GM13976 (cell line): ENCODE measurements at places on chromosomes 5 and 9.

DNA sequence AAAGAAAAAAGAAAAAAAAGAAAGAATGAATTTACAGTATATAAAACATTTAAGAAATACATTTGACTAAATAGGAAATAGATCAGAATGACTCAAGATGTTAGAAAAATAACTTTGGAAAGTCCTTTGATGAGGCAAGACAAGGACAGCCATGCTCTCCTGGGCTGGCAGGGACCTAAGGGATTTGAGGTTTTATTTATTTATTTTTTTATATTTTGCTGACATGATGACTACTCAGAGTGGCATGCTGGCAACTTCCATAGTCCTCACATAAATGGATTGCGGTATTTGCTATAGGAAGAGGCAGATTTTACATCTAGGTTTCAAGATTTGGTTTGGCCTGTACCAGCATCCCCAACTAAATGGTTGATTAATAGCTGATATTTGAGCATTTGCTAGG, 17.7 kb downstream of the SLC28A3 start:
- DNase-seq = no peak

GRCh38 chr9:89721971-89722530, 117.2 kb downstream of the GADD45G start:
- no peak for DNase-seq

DNA sequence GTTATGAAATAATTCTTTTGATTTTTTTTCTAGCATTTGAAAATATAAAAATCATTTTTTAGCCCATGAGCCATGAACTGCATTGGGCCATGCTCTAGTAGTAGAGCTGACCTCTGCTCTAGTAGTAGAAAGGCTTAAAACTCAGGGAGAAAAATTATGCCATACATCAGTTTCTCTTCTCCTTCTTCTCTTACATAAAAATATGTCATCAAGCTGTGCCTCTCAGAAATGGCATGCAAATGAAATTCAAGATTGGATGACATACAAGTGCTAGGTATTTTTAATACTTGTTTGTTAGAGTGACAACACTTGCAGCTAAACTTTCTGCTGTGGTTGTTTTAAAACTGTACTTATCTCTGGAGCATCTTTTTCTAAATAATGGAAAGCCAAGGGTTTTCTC, 42.1 kb upstream of the TMOD1 start:
- no peak for DNase-seq

- DNase-seq = no peak
These were observed 86.3 kb upstream of the C9orf72 start for GRCh38 chr9:27659571-27659970.

- DNase-seq = no peak
These were observed 42.1 kb downstream of the PRUNE2 start for GRCh38 chr9:76863832-76864231.

DNA sequence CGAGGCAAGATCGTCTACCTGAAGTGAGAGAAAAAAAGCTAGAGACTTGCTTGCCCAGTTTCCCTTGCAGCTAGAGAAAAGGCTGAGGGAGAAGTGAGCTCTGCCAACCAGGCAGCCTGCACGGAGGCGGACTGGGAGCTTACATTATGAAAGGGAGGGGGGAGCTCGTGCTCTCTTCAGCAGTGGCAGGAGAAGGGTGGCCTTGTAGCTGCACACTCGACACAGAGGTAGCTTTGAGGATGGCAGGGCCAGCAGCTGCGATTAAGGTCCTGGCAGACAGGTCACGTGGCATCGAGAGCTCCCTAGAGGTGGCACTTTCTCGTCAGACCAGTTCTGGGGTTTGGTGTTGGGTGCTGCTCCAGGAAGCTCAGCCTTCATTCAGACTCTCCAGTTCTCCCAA, 26.7 kb downstream of the APBA1 start:
- DNase-seq = no peak

GRCh38 chr5:4614088-4614487, 526.0 kb upstream of the ADAMTS16 start:
- DNase-seq = no peak

GRCh38 chr5:75387806-75388205, 50.8 kb downstream of the HMGCR start:
- no peak for DNase-seq

DNA sequence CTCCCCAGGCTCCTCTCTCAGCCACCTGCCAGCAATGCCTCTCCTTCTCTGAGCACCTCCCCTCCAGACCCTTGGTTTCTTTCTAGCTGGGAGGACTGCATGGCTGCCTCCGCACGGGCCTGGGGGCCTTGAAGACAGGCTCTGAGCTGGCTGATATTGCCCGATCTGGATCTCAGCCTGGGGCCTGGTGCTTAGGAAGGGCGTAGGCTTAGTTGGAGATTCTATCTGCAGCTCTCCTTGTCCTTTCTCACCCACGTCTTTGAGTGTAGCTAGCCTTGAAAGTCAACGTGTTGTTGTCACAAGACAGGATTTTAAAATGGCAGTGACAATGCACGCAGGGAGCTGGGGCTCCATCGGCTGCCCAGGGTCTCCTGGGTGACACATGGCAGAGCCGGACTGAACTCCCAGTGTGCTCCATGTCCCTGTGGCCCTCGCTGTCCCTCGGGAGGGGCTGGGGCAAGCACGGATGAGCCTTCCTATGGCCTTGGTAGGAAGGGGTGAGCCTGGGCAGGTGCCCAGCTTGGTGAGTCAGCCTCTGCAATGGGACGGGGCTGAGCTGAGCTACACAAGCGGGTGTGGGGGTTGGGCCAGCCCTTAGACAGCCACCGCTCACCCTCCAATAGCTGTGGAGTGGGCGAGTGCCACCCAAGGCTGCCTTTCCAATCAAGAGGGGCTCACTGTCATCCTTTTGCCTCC, 9.4 kb downstream of the ADAMTSL2 start:
- no peak for DNase-seq

DNA sequence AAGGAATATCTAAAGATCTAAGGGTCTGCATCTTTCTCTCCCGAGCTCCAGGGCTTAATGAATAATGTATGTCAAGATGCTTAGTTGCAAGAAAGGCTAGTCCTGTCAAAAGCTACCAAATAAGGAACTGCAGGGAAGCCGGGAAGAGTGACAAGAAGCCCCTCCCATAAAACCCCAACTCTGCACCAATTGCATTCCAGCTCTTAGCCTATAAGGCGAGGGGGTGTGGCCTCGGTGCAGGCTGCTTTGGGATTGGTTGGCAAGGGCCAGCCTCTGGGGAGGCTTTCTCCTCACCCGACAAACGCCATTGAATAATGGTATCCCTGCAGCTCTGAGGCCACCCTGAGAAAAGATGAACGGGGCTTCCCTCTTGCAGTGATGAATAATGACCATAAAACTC, 416.9 kb downstream of the RAB3C start:
- DNase-seq = no peak

- no peak for DNase-seq
These were observed 17.0 kb upstream of the ERGIC1 start for GRCh38 chr5:172816925-172817562.

- no peak for DNase-seq
These were observed 11.4 kb downstream of the ACTL7B start for GRCh38 chr9:108844391-108844790.

- DNase-seq = no peak
These were observed 22.5 kb upstream of the HMGCS1 start for GRCh38 chr5:43335681-43336080.

DNA sequence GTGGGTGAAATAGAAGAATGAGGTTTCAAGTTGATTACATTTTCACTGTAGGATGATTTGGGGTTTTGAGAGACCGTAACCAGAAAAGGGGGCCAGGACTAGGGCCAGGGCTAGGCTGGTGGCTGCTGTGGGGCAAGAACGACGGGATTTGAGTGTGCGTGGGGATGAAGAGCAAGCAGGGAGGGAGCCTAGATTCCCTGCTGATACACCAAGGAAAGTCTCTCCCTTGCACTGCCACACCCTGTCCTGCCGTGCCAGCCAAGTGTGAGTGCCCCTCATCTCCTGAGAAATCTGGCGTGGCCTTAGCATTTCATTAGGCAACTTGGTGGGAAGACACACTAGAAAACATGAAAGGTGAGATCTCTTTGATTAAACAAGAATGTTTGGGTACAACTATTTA, 42.6 kb downstream of the RAI14 start:
- DNase-seq = no peak

GRCh38 chr9:109483744-109484429, 14.2 kb downstream of the PTPN3 start:
- no peak for DNase-seq

- no peak for DNase-seq
These were observed 633.0 kb upstream of the C9orf72 start for GRCh38 chr9:28206280-28206679.

- no peak for DNase-seq
These were observed 8.9 kb upstream of the FOXB2 start for GRCh38 chr9:77010527-77010926.

- no peak for DNase-seq
These were observed 75.4 kb upstream of the IL7R start for GRCh38 chr5:35781181-35781790.

DNA sequence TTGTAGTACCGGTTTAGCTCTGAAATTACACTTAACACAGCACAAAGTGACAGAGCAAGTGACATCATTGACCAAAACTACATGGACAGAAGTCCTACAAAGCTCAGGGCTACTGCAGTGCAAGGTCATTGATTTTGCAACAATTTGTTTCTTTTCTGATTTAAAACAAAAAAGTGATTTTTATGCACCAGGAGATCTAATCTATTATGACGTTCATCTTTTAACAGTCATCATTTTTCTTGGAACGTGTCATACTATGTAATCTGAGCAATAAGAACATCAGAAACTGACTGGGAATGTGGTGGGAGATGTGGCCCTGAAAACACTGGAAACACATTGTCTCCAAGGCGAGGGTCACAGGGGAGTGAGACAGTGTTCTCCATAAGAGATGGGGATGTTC, 17.4 kb upstream of the ZFAND5 start:
- no peak for DNase-seq

DNA sequence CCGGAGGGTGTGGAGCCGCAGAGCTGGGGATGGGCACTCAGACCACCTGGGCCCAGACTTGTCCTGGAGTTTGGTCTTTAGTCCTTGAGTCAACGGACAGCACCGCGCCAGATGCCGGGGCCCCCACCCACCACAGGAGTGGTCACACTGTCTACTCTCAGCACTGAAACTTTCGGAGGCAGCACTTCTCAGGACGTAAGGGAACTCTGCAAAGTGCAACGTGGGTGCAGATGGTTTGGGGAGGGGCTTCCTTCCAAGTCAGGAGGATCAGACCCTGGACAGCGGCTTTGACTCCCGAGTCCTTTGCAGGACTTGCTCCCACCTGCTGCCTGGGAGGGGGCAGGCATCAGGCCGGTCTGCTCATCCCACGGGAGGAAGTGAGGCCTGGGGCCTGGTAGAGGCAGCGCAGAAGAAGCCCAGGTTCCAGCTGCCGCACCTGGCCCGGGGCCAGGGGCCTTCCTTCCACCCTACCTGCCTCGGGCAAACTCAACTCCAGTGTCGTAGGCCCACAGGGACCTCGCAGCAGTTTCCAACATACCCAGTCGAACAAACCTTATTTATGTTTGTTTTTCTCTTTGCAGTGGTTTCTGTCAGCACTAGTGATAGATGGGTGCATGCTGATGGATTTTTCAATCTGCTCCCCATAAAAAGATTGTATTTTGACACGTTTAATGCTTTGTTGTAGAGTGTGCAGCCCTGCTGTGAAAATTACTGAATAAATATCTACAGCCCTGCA, 149.8 kb upstream of the PPP1R26 start:
- no peak for DNase-seq

DNA sequence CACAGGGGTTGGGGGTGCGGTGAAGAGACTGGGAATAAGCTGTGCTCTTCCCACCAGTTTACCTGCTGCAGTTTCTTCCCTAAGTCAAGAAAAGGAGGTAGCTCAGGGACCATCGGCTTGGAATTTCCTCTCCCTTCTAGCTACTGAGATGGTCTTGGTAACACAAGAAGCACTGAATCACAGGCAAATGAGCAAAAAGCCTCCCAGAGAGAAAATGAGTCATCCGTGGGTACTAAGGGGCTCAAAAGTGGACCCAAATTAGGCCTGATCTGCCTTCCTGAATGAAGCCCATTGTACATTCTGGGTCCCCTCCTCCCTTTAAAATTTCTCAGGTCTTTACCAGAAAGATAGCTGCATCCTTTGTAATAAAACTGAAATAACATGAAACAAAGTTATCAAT, 49.9 kb downstream of the PTPN3 start:
- no peak for DNase-seq

- DNase-seq = no peak
These were observed 5.8 kb downstream of the BRD9 start for GRCh38 chr5:886716-887325.

- no peak for DNase-seq
These were observed 1.7 kb downstream of the PCDHA10 start for GRCh38 chr5:140857177-140857986.

DNA sequence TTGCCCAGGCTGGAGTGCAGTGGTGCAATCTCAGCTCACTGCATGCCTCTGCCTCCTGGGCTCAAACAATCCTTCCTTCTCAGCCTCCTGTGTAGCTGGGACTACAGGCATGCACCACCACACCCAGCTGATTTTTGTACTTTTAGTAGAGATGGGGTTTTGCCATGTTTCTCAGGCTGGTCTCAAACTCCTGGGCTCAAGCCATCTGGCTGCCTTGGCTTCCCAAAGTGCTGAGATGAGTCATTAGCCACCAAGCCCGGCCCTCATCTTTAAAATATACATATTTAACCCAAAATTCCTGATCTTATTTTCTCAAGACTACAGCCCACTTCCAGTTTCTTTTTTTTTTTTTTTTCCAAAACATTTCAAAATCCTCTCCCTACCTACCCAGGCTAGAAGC, 31.7 kb upstream of the MINAR2 start:
- DNase-seq = no peak

DNA sequence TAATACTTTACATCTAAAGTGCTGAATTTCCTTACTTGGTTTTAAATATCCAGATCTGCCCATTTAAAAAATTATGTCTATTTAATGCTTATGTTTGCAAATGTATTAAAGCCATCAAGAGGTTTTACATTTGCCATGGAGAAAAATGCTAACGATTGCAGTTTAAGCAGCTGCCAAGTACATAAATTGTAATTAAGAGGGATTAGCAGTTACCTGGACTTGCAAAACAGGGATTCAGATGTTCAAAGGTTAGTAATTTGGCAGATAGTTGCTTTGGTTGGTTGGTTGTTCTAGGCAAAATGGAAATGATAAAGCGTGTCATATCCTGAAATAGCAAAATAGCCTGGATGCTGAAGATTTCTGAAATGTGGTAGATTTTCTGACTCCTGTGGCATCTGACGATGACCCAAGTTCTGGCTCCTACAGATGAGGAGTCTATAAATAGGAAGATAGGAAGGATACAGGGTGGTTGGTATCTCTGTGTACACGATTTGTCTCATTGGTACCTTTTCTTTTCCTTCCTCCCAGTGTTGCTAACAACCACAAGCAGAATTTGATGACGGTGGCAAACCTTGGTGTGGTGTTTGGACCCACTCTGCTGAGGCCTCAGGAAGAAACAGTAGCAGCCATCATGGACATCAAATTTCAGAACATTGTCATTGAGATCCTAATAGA, 282.9 kb downstream of the NR3C1 start:
- DNase-seq = no peak

GRCh38 chr5:56829137-56829908, 14.0 kb downstream of the MAP3K1 start:
- DNase-seq = no peak

DNA sequence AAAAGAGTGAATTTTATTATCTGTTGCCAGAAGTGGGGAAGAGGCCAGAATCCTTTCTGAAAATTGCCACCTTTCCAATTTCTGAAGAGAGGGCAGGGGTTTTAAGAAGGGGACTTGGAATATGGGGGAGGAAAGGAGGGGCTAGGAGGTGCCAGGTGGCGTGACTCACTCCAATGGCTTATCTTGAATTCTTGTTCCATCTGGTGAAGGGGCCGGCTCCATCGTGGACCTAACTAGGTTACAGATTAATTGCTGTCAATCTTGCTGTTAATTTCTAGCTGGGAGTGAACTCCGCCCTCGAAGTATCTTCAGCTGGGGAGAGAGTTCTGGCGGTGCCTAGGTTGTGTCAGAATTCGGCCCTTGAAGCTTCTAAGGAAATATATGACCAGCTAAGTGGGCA, 138.7 kb downstream of the YTHDC2 start:
- no peak for DNase-seq
